ENCODE measurements at places on chromosomes 7 and 10. TPM values are rescaled to one million over a fixed set of nuclear protein-coding genes. Genes with fewer than 3 reads are reported as not detected.
A peak's percentile ranks its signal among the peaks of the same experiment; 100 is the strongest.

- peak; percentile 18 for DNase-seq
- H3K4me1 ChIP-seq: no peaks in the 10 kb centered on the region
- no peaks in the 10 kb centered on the region for H3K27me3 ChIP-seq
- H3K4me3 ChIP-seq: no peak overlapping the region
Measured at GRCh38 chr7:25454562-25455041, 226.3 kb upstream of the NPVF start.

GRCh38 chr10:36783400-36783799 is 342.0 kb upstream of the ANKRD30A start:
- H3K27ac ChIP-seq: no peak overlapping the region
- DNase-seq: no peak
- H3K27me3 ChIP-seq: no peaks in the 10 kb centered on the region
- peaks cover 6% of the 10 kb centered on the region for H3K4me1 ChIP-seq
- H3K4me3 ChIP-seq: no peak overlapping the region
- no peaks in the 10 kb centered on the region for H3K36me3 ChIP-seq

- H3K27me3 ChIP-seq: no peaks in the 10 kb centered on the region
- DNase-seq: no peak
- H3K4me1 ChIP-seq: no peaks in the 10 kb centered on the region
- H3K4me3 ChIP-seq: no peak overlapping the region
Measured at GRCh38 chr10:123385508-123386080, 231.4 kb downstream of the BUB3 start.

DNA sequence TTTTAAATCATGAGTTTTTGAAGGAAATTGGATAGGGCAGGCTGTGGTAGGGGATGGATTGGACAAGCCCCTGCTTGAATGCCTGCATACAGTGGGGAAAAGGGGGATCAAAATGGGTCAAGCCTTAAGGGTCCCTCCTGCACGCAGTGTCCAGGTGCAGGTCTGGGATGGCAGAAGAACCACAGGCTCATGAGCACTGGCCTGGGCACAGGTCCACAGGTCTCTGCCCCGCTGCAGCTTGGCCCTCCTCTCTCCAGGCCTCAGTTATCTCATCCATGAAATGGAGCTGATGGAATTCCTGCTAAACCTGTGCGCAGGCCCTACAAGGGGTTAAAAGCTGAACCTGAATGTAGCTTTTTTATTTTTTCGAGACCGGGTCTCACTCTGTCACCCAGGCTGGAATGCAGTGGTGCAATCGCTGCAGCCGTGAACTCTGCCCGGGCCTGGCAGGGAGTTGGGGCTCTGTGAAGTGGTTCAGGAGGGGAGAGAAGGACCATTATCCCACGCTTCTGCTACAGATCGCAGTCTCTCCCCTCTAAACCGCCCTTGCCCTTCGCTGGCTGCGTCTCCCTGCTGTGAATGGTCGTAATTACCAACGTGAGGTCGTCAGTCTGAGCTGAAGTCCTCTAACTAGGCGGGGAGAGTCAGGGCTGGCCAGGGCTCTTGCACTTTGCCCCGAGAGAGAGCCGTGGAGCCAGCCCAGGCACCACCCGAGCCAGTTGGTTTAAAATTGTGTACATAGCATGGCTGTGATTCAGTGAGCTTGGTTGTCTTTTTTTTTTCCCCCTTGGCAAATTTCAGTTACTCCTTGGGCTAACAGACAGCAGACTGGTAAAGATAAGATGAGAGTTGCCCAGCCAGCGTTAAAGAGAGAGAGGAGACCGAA is 77.5 kb upstream of the GTF2I start:
- H3K4me1 ChIP-seq: peaks cover 8% of the 10 kb centered on the region
- H3K27me3 ChIP-seq: no peaks in the 10 kb centered on the region
- H3K4me3 ChIP-seq: no peak overlapping the region
- no peak for DNase-seq

DNA sequence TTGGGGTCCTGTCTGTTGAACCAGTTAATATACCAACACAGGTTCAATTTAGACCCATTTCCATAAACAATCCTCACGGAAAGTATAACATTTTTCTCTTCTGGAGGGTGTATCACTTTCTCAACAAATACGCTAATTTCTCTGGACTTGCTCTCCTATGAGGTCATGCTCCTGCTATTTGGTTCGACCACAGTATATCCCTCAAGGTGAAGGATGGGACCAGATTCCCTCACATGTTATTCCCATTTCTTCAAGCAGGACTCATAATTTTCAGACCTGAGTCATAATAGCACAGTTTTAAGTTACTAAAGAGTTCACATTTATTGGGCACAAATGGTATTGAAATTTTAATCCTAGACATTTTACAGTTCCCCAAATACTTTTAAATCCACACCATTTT is 57.2 kb downstream of the ADAM12 start:
- H3K4me1 ChIP-seq: no peaks in the 10 kb centered on the region
- H3K4me3 ChIP-seq: no peak overlapping the region
- no peaks in the 10 kb centered on the region for H3K27me3 ChIP-seq
- H3K27ac ChIP-seq: no peak overlapping the region

GRCh38 chr7:2814946-2815874 is 28.9 kb downstream of the GNA12 start:
- H3K27me3 ChIP-seq: no peaks in the 10 kb centered on the region
- H3K4me3 ChIP-seq: no peak overlapping the region
- H3K27ac ChIP-seq: no peak overlapping the region
- no peak for DNase-seq
- peaks cover 9% of the 10 kb centered on the region for H3K4me1 ChIP-seq

GRCh38 chr7:94444813-94445212 is 50.1 kb downstream of the COL1A2 start:
- no peaks in the 10 kb centered on the region for H3K27me3 ChIP-seq
- no peak for DNase-seq
- H3K36me3 ChIP-seq: no peaks in the 10 kb centered on the region
- no peak overlapping the region for H3K4me3 ChIP-seq

DNA sequence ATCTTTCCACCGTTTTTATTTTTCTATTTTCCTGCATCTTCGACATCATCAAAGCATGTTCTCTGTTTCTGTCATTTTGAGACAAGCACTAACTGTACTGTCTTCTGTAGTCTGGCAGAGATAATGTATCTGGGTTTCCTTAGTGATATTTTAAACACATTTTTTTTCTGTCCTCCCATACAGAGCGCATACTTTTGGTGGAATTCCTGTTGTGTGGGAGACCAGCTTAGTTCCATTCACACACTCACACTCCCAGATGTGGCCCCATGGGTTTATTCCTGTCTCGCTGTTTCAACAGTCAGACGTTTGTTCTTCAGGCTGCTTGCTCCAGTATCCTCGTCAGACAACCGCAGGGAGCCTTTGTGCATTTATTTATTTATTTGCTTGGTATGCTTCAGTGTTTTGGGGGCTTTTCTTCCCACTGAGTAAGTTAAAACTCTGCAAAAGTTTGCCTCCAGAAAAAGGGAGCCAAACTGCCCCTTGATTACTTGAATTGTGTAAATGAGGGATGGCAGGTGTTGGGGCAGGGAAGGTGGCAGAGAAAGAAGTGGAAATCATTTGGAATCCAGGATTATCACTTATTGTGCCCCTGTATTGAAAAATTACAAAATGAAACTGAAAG is 456.8 kb upstream of the KLF6 start:
- H3K4me3 ChIP-seq: peak overlapping the region; percentile 45
- H3K27ac ChIP-seq: peak overlapping the region; percentile 88

DNA sequence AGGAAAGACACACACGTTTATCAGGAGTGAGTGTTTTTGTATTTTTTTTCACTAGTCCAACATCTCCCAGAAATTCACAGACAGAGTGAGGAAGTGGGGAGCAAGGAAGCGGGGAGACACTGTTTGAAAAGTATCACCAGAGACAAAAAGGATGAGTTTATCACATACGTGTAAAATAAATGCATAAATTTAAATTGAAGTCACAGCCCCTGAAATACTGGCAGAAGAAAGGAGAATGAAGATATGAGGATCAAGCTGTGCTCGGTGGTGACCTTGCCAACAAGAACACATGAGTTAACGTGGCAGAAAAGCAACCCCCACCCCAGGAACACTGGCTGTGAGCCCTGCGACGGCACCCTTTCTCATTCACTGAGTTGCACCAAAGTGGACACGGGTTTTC is 317.2 kb upstream of the AOAH start:
- H3K27me3 ChIP-seq: no peaks in the 10 kb centered on the region
- DNase-seq: no peak
- no peak overlapping the region for H3K4me3 ChIP-seq
- peaks cover 15% of the 10 kb centered on the region for H3K4me1 ChIP-seq
- no peak overlapping the region for H3K27ac ChIP-seq

GRCh38 chr7:152344253-152344652 is 91.5 kb downstream of the KMT2C start:
- no peak for DNase-seq
- H3K4me1 ChIP-seq: no peaks in the 10 kb centered on the region
- peaks cover 14% of the 10 kb centered on the region for H3K36me3 ChIP-seq
- H3K27me3 ChIP-seq: no peaks in the 10 kb centered on the region

- no peak overlapping the region for H3K27ac ChIP-seq
- DNase-seq: no peak
- peaks cover 14% of the 10 kb centered on the region for H3K4me1 ChIP-seq
- H3K36me3 ChIP-seq: peaks cover 12% of the 10 kb centered on the region
Measured at GRCh38 chr7:8201846-8202441, 60.0 kb downstream of the ICA1 start.

GRCh38 chr7:127683776-127684681 is 32.0 kb downstream of the SND1 start:
- H3K27ac ChIP-seq: no peak overlapping the region
- H3K4me3 ChIP-seq: no peak overlapping the region
- no peaks in the 10 kb centered on the region for H3K36me3 ChIP-seq
- no peak for DNase-seq
- no peaks in the 10 kb centered on the region for H3K4me1 ChIP-seq

DNA sequence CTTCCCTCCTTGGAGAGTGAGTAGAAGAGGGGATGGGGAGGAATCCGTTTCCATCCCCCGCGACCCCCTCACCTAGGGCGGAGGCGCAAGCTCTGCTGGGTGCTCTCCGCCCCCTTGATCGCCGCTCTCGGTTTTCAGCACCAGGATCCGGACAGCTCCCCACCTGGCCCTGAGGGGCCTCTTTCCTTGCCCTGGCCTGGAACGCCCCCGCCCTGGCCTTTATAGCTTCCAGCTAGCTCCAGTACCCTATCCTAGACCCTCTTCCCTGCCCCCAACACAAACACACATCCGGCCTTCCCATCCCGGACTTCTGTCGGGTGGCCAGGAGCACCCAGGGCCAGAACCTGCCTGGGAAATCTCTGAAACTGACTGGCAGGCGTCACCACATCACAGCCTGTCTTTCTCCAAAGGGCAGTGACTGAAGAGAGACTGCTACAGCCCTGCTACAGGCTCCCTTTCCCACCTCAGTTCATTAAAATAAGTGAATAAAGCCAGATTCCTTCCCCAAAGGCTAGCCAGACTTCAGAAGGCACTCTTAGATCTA is 72.3 kb upstream of the LEP start:
- no peak overlapping the region for H3K4me3 ChIP-seq
- DNase-seq: peak; percentile 33
- H3K27ac ChIP-seq: no peak overlapping the region
- H3K27me3 ChIP-seq: peaks cover 98% of the 10 kb centered on the region
- no peaks in the 10 kb centered on the region for H3K36me3 ChIP-seq
- peaks cover 26% of the 10 kb centered on the region for H3K4me1 ChIP-seq

- peak within 1 kb of the TSS; percentile 90 for H3K27ac ChIP-seq
- H3K4me3 ChIP-seq: peak within 1 kb of the TSS; percentile 82
- peaks cover 14% of the 10 kb centered on the region for H3K4me1 ChIP-seq
- peaks cover 11% of the 10 kb centered on the region for H3K36me3 ChIP-seq
Measured at GRCh38 chr7:191981-192649, at the start of gene FAM20C. TSS of gene FAM20C (plus strand) at chr7:192571. CDS start at chr7:193200, 629 bp downstream.

DNA sequence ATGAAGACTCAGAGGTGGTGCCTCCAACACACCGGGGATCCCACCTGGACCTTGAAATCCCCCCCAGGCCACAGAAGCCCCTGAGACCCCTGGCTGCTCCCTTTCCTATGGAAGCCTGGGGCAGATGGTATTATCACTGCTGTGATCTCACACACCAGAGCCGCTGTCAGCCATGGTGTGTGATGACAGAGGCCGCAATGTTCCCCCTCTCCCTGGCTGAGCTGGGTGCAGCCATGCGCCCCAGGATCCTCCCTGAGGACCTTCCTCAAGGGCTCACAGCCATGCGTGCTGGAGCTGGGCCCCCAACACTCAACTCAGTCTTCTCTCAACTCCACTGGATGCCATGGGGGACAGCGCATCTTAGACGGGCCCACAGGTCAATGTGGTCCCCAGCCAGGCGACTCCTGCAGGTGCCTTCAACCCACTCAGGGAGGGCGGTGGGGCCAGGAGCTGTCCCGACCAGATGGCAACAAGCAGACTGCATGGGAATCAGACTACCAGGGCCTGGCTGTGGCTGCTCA is 44.9 kb downstream of the VIPR2 start:
- H3K27ac ChIP-seq: peak overlapping the region; percentile 91
- H3K4me1 ChIP-seq: peaks cover 16% of the 10 kb centered on the region
- no peaks in the 10 kb centered on the region for H3K27me3 ChIP-seq

GRCh38 chr10:108037061-108037460 is 872.6 kb upstream of the SORCS1 start:
- no peaks in the 10 kb centered on the region for H3K36me3 ChIP-seq
- H3K4me3 ChIP-seq: no peak overlapping the region
- no peaks in the 10 kb centered on the region for H3K27me3 ChIP-seq
- DNase-seq: no peak

DNA sequence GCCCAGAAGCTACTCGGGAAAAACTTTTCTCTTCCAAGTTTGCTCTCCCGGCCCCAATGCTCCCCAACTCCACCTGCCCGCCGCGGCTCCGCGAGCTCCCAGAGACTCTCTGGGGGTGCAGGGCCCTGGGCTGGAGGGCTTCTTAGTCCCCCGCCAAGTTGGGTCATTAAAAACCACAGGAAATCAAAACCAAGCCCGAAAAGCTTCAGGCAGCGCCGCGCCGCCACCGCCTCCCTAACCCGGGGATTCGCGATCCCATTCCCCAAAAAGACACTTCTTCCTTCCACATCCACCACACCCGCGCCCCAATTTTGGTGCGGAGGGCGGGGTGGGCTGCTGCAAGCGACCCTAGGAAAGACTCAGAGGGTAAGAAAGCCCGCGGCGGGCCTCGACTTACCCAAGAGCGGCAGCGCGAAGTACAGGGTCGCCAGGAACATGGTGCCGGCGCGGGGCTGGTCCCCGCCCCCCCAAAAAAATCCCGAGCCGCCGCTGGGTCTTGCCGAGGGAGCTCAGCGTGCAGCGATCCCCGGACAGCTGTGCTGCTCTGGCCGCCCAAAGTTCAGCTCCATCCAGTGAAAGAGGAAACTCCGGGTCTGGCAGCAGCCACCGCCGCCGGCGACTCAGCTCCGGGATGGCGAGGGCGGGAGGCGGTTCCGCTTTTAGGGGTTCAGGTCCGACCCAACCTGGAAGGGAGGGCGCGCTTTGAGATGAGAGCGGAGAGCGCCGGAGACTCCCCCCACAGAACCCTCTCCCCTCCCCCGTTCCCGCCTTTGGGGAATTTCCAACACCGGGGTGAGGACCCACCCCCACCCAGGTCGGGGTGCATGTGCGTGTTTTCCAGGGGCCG is 1.2 kb downstream of the GFRA1 start:
- H3K27me3 ChIP-seq: peaks cover 84% of the 10 kb centered on the region
- H3K36me3 ChIP-seq: no peaks in the 10 kb centered on the region
- DNase-seq: peak; percentile 36

The HEPACAM2 gene
- not detected for total RNA-seq

The INA gene
- total RNA-seq: not detected

The HMX2 gene
- total RNA-seq: not detected

The HOXA10 gene
- total RNA-seq: not detected

The TMEM225B gene
- 0.23 TPM for total RNA-seq

The TAF3 gene
- total RNA-seq: 12.7 TPM

The RET gene
- total RNA-seq: 1.1 TPM

The PON2 gene
- total RNA-seq: 43.4 TPM

The EGR2 gene
- 19.3 TPM for total RNA-seq

The PLAC9 gene
- total RNA-seq: 40.2 TPM

The FAM25C gene
- total RNA-seq: not detected

The AMPH gene
- 3.2 TPM for total RNA-seq

The CFAP58 gene
- total RNA-seq: 2.6 TPM

The ELFN1 gene
- 6.6 TPM for total RNA-seq
